ENCODE measurements at places on chromosomes 1 and 21.

GRCh38 chr21:33642896-33643657 lies 776 bp downstream of the ITSN1 start:
- DNase-seq, result no peak

DNA sequence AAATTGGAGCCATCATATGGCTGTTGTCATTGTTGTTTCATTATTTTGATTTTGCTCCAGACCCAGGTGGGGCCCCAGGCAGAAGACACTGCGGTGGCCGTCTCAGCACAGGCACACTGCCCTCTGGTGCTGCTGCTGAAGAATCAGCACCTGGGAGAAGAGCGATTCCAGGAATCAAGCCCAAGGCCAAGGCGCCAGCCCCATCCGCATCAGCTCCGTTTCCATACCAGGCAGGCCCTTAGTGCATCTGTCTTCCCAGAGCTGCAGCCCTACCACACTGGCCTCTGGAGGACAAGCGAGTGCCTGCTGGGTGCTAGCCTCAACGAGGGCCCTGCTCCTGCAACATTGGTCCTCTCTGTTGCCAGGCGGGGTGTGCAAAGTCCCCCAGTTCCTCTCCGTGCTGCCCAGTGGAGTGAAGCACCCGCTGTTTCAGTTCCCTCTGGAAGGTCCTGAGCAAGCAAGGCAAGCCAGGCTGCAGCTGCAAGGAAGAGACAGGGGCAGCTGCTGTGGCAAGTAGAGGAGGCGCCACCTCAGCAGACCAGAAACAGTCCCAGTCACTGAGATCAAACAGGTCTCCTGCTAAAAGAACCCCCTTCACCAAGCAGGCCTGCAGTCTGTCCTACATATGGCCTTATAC lies 5.2 kb downstream of the GRIK3 start:
- no peak for DNase-seq

DNA sequence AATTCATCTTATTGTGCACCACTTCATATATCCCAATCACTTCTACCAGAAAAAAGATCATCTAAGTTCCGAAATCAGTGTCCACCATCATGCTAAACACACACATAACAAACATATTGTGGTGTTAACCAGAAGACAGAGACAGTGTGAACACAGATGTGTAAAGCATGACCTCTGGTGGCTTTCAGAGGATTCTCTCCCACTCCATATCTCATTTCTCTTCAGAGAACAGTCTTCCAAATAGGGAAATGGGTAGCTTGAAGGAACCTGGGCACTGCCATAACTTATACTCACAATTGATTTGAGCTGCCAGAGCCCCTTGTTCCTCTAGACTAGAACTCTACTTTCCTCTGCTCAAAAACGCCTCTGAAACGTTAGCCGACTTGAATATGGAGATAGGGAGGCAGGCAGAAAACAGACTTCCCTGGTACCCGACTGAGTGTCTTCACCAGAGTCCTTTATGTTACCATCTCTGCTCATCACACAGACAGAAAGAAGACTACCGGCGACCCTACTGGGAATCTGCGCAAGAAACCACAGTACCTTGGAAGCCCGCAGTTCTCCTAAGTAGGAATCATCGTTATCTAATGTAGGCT lies 1.8 kb upstream of the ELAPOR1 start:
- no peak for DNase-seq

GRCh38 chr1:168513656-168514404 lies 30.0 kb downstream of the XCL2 start:
- DNase-seq, result no peak

DNA sequence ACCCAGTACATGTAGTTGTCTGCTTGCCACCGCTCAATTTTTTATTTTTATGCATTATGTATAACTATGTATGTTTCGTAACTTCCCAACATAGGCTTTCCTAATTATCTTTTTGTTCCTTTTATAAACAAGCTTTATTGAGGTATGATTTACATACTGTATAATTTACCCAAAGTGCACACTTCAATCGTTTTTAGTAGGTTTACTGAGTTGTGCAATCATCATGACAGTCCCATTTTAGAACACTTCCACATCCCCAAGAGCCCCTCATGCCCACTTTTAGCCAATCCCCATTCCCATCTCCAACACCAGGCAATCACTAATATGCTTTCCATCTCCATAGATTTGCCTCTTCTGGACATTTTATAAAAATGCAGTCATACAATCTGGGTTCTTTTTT lies 14.3 kb upstream of the SLC1A7 start:
- DNase-seq, result no peak

DNA sequence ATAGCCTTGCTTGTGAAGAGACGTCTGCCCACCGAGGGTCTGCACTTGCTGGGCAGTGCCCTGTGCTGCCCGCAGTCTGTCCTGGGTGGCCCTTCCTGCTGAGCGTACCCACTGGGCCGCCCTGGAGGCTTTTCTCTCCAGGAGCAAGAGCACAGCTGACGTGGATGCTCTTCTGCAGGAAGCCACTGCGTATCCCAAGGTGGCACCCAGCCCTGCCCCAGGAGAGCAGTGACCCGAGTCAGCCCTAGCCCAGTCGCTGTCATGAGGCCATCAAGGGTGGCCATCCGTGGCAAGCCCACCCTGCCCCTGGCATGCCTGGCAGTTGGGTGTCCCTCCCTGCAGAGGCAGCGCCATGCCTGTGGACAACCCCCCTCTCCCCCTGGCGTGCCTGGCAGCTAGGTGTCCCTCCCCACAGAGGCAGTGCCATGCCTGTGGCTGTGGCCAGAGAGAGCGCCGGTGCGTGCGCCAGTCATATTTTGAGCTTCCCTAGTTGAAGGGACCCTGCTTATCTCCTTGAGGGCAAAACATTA lies 51.3 kb upstream of the COL6A1 start:
- DNase-seq, result no peak

DNA sequence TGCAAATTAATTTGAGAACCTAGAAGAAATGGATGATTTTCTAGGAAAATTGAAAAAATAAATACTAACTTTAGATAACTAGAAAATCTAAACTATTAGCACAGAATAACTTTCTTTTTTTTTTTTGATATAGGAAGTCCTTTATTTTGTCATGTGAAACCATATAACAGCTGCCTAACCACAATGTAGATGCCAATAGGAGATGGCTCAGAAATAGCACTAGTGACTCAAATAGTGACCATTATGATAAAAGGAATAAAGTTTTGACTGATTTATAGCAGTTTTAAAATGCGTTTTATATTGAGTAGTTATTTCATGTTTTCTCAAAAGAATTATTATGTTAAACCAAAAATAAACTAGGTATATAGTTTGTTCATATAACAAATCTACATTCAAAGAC lies 158.0 kb upstream of the CACYBP start:
- DNase-seq, result no peak

GRCh38 chr1:172203902-172204301 lies 216.6 kb upstream of the C1orf105 start:
- no peak for DNase-seq

DNA sequence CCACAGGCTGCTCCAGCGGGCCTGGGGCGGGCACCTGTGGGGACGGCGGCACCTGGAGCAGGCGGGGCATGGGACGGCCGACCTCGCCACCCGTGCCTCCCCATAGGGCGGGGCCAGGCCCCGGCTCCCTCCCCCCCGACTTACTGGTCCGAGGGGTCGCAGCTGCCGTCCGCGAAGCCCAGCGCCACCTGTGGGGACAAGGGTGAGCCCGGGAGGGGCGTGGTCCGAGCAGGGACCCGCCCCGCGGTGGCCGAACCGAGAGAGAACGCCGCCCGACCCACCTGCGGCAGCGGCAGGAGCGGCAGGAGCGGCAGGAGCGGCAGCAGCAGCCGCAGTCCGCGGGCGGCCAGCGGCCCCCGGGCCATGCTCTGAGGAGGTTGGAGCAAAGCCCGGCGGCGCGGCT lies at the start of gene TMEM52:
Gene TMEM52, minus strand, starts transcription at position 379 of the 403 bp plus-strand sequence. Its CDS starts 14 bp downstream, at position 365.
- DNase-seq, result no peak

DNA sequence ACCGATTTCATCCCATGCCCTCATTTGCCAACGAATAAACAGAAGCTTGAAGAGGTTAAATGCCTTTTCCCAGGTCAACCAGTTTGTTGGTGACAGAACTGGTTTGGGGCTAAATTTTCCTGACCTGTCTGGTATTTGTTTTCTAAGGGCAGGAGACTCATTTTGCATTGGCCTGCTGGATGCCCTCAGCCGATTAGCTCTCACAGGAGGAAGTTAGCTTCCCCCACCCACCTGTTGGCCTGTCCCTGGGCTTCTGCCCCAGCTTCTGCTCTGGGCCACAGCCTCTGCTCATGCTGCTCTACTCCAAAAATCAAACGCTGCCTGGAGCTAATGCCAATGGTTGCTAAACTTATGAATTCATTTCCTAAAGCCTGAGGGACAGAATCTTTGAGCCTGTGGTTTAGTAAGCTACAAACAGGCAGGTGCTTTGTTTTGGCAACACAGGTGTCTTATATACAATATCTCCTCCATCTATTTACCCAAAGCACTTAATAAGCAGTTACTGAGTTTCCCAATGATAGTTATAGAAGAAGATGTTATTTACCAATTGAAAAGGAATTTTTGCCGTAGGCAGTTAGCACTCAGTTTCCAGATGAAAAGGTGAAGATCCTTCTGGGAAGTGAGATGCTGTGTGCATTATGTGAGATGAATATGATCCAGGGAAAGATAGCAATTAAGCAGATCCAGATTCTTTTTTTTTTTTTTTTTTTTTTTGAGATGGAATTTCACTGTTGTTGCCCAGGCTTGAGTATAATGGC lies 82.3 kb downstream of the TM2D1 start:
- DNase-seq, result no peak

GRCh38 chr1:90371448-90371813 lies 345.7 kb downstream of the BARHL2 start:
- DNase-seq, result no peak

DNA sequence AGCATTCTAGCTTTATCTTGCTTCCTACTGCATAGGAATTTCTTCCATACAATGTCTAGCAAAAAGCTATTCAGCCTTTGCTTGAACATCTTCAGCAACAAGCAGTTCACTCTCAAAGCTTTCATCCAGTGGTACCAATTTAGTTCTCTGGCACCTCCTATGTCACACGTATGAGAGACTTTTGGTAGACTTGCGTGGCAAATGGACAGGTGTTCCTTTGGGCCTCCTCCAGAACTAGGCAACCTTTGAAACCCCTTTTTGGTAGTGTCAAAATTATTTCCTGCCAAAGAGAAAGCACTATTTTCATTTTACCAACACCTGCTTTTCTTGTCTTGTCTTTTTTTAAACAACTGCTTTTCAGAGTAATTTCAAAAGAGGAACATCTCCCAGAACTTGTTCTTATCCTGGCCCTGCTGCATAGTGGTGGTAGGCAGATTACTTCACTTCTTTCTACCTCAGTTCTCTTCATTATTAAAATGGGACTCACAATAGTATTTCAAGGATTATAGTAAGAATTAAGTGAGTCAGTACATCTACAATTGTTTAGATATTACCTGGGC lies 122.4 kb downstream of the MAST2 start:
- DNase-seq, result no peak

- no peak for DNase-seq
Measured at GRCh38 chr1:99814373-99814900, 35.7 kb upstream of the AGL start.

All from esophagus squamous epithelium (tissue), 5 donors.